NCI-H1436 (cell line): ENCODE measurements at places on chromosomes 1 and 21.

GRCh38 chr21:14916676-14917141, 148.1 kb downstream of the NRIP1 start:
- DNase-seq, result no peak

GRCh38 chr1:224874775-224875174, 54.7 kb upstream of the DNAH14 start:
- no peak for DNase-seq

DNA sequence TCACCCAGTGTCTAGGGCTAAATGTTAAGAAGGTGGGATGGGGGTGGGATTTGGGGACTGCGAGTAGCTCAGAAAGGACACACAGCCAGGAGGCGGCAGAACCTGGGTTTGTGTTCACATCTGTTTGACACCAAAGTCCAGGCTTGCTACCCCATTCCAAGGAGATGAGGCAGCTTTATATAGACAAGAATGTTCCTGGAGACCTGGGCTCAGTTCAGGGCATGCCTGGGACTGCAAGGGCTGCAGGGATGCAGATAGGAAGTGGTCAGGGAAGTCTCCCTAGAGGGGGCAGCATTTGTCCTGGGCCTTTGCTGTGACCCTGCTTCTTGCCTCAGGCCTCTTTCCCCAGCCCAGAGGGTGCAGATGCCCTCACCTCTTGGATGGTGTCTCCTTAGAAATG, 16.3 kb downstream of the PADI3 start:
- DNase-seq, result no peak

- DNase-seq, result no peak
Measured at GRCh38 chr1:107196973-107197562, 56.2 kb downstream of the NTNG1 start.

DNA sequence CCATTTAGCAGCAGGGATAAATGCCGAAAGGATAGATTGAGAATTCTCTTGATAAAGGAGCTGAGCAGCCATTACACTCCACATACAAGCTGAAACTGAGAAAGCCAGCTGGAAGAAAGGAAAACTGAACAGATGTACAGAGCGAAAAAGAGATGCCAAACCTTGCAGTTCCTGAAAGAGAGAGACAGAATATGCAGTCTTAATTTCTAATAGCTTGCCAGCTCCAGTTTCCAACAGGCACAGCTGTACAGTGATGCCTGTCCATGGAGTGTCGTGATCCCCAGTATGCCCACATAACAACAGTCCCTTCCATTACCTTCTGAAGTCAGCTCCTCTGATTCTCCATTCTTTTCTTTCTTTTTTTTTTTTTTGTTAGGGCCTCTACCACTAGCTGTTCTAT, 22.7 kb downstream of the ABL2 start:
- DNase-seq, result no peak

GRCh38 chr1:219659005-219659600, 46.2 kb upstream of the ZC3H11B start:
- no peak for DNase-seq
